ENCODE measurements at places on chromosomes 6 and 20. TPM values are rescaled to one million over a fixed set of nuclear protein-coding genes. Genes with fewer than 3 reads are reported as not detected.

GRCh38 chr6:167115054-167115453, 7.8 kb upstream of the CCR6 start:
- DNase-seq: no peak

DNA sequence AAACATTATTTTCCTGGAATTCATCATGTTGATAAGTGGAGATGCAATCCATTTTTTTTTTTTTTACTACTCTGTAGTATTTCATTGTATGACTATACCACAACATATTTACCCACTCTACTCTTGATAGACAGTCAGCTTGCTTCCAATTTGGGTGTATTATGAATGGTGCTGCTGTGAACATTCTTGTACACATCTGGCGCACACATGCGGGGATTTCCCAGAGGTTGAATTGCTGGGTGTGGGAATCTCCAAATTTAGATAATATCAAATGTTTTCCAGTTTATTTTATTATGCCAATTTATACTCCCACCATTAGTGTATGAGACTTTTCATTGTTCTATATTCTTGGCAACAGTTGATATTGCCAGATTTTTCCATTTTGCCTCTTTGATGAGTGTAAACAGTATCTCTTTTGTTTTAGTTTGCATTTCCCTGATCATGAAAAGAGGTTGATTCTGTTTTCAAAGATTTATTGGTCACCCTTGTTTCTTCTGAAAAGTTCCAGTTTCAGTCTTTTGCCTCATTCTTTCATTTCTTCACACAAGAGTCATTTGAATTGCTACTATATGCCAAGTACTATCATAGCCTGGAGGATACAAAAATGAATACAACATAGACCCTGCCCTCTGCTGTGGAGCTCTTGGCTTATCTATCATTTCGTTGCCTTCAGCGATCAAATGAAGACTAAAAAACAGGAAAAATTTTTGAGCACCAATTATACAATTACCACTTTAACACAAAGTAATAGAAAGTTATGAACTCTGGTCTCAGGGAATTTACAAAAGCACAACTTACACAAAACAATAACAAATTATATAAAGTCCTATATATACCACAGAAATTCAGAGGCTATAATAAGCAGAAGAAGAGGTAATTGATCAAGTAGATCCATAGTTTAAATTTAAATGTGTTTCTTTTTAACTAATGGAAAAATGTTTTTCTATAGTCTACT, 17.1 kb upstream of the NCOA7 start:
- DNase-seq: no peak

POM121L2 gene
- total RNA-seq: not detected

- no peak for DNase-seq
These were observed 143.9 kb downstream of the BCAS1 start for GRCh38 chr20:53926428-53927028.

- DNase-seq: no peak
These were observed 888.8 kb downstream of the QKI start for GRCh38 chr6:164303102-164303964.

GRCh38 chr6:117919275-117919674, 12.2 kb downstream of the SLC35F1 start:
- no peak for DNase-seq

TMEM181 gene
- 25.9 TPM for total RNA-seq

DNA sequence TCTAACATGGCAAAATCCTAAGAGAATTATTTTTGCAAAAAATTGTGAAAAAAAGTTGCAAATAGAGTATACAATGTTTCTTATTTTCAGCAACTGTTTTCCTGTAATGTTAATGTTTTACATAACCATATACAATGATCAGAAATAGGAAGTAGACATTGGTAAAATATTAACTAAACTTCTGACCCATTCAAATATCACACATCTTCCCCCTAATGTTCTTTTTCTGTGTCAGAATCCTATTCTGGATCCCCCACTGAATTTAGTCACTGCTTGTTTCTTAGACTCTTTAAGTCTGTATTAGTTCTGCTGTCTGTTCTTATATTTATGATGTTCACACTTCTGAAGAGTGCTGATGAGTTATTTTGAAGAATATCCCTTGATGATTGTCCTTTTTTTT, 62.0 kb downstream of the HFE start:
- no peak for DNase-seq

DNA sequence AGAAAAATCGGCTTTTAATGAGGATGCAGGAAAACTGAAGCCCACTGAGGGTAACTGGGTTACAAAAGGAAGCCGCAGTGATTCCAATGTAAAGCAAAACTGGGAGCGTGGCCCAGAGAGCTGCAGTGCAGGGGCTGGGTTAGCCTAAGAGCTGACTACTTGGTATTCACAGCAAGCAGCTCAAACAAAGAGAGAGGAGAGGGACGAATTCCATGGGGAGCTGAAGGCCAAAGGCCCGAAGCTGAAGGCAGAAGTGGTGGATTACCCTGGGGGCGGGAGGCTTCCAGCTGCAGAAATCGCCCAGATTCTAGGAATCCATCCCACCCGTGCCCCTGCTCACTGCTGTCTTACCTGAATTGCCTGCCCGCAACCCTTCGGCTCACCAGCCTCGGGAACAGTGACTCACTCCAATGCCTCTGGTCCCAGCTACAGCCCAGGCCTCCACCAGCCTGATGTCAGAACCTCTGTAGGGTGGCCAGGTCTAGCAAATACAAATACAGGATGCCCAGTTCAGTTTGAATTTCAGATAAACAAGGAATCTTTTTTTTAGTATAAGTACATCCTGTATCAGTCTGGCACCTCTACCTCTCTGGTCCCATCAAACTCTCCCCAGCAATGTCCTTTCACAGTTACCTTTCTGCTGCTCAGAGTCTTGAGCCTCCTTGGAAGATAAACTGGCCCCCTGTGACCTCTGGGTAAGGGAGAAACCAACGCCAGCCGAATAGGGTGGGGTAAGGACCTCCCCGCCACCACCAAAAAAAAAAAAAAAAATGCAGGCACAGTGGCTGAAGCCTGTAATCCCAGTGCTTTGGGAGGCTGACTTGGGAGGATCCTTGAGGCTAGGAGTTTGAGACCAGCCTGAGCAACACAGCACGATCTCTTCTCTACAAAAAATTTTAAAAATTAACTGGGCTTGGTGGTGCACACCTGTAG, 14.6 kb upstream of the ZMYND8 start:
- DNase-seq: no peak

GRCh38 chr6:132675002-132675401, 16.0 kb upstream of the TAAR1 start:
- no peak for DNase-seq

SLC26A8 gene
- total RNA-seq: 0.26 TPM

GRCh38 chr6:150194195-150194594, 51.4 kb downstream of the PPP1R14C start:
- DNase-seq: no peak

ATP9A gene
- total RNA-seq: 49.0 TPM

DNA sequence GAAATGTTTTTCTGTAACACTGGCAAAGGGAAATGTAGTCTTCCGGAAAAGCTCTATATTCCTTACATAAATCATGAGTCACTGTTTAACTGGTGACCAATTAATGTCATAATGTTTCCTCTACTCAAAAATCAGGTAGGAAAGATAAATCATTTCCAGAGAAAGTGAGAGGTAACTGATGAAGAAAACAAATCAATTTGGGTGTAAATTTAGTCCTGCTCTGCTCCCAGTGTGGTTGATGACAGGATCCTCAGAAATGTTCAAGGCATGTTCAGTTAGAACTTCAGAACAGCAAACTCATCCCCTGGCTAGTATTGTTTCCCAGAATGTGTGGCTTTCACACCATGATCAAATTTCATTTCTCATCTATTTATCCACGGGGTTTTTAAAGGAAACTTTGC, 38.8 kb upstream of the SPACA1 start:
- no peak for DNase-seq

GRCh38 chr6:28618898-28619555, 93.3 kb downstream of the GPX5 start:
- no peak for DNase-seq

DNA sequence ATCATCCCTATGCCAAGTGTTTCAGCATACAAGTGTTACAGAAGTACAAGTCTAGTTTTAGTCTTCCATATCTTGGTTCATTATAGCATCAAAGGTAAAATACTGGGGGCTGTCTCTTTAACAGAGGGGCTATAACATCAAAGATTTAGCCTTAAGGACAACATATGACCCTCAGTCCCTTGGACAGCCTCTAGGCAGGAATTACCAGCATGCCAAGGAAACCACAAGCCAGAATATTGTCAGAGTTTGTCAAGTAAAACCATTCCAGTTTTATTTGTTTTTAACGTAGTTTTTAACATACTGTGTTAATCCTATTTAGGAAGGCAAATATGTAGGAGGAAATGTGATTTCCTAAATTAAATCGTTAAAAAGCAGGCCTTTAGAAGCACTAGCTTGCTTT, 18.6 kb downstream of the ZKSCAN8 start:
- DNase-seq: no peak

ARMC12 gene
- total RNA-seq: 1.4 TPM

DNA sequence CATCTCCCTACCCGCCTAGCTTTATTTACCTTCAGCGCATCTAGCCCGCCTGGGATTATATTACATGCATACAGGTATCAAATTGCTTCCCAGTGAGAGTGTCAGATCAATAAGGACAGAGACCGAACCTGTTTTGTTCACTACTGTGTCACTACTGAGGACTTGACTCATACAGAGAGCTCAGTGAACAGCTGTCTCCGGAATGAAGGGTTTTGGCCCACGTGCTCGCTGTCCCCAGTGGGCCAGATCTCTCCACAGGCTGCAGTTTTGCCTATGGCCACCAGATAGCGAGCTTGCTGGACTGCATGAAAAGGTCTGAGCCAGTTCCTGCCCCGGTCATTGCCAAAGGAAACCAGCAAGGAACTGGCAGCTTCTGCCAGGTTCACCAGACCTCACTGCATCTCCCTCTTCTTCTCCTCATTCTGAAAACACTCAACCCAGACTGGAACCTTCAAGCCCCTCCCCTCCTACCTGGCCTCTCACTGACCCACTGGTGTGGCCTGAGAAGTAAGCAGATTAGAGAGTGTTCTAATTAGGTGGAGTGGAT, 150.8 kb downstream of the ZMYND8 start:
- DNase-seq: no peak

GRCh38 chr6:106973836-106974335, 643 bp downstream of the CD24 start:
- no peak for DNase-seq

DNA sequence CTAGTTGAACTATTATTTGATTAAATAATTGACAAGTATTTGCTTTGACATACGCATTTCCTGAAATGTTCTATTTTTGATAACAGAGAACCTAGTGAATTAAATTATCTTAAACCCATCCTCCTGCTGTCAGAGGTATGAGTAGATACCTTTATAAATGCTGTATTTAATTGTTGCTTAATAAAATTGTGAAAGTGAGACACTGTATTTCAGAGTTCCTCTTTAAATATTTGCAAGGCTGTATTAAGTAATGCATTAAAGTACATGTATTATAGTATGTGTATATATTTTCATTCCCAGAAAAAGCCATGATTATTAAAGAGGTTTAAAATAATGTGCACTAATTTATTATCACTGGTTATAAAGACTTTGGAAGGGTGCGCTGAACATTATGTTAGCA, 483.8 kb downstream of the TFAP2B start:
- no peak for DNase-seq

SLC16A10 gene
- total RNA-seq: 12.2 TPM

- peak; percentile 60 for DNase-seq
These were observed 31.5 kb upstream of the GCM1 start for GRCh38 chr6:53179961-53180651.

DNA sequence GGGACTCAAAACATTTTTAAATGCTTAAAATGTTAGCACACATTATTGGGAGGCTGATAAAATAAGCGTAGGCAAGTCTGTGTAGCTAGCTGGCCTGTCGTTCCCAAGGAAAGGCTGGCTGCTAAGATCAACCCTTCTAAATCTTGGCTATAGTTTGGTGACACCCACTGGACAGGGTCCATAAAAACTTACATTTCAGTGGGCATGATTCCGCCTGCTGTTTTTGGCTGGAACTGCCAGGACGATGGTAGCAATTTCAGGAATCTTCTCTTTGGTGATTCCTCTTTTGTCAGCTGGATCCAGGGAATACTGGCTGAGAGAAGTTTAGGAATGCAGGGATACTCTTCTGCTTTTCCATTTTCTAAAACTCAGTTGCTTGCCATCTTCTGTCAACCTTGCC, 162.2 kb downstream of the NKAIN2 start:
- DNase-seq: no peak

- no peak for DNase-seq
These were observed 80.2 kb downstream of the GRM4 start for GRCh38 chr6:34065466-34066217.

DNA sequence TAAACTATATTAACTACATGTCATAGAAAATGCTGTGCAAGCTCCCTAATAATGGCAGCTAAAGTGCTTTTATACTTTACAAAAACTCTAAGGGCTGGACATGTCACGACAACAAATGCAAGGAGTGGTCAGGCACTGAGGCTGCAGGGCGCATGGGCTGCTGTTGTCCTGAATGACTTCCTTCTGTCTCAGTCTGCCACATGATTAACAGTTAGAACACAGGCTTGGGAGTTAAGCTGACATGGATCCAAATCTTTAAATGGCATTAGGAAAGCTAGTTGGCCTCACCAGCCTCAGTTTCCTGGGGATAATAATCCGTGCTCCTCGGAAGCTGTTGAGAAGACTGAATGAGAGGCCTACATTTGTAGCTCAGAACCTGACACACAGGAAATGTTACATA, 57.4 kb downstream of the PREP start:
- no peak for DNase-seq
